Activated CD4-positive, alpha-beta T cell treated with anti-CD3 and anti-CD28 coated beads, Interleukin-2, amount 50 U/mL, for 4 hours (primary cell): ENCODE measurements at places on chromosomes 3 and 15.

DNA sequence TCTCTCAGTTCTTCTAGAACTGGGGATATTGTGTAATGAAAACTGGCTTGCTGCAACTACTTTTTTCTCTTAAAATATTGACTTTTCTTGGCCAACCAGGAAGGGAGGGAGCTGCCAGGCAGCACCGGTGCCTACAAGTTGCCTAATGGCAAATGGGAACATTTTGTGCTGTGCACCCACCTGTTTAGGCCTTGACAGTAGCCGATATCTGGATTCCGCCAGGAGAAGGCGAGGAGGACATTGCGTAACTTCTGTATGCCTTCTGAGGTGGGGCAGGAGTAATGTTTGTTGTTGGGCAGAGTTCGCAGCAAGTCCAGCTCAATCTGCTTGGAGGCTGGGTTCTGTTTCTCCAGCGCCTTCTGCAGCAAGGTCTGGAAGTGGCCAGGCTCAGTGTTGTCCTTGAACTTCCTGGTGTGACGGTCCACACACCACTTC, 64.9 kb downstream of the TBC1D2B start:
- no peak for DNase-seq

- DNase-seq = no peak
These were observed 8.6 kb upstream of the PPM1L start for GRCh38 chr3:160747422-160747821.

DNA sequence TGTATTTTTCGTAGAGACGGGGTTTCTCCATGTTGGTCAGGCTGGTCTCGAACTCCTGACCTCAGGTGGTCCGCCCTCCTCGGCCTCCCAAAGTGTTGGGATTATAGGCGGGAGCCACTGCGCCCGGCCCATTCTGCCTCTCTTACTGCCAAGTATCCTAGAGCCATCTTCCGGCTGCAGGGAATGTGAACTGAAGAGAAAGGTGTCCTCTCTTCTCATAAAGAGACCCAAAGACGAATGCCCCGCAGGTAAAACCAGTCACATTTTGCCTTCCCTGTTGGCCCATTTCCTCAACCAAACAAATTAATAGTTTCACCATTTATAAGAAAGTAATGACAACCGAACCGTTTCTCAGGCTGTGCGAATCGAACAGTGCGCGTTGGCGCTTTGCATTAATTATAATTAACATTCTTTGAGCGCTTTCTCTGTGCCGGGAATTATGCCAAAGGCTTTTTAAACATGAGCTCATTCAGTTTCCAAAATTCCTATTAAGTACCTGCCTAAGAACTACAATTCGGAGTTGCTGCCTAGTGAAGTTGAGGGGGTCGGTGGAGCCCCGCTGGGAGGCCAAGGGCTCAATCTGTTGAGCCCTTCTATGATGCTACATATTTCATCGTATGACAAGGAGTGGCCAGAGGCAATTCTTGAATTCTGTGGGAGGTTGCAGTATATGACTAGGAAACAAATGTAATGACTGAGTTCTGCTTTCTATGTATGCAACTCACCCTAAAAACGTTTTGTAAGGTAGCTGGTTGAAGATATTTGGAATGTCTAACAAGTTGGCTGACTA, 819 bp upstream of the RPL24 start:
- DNase-seq = no peak

DNA sequence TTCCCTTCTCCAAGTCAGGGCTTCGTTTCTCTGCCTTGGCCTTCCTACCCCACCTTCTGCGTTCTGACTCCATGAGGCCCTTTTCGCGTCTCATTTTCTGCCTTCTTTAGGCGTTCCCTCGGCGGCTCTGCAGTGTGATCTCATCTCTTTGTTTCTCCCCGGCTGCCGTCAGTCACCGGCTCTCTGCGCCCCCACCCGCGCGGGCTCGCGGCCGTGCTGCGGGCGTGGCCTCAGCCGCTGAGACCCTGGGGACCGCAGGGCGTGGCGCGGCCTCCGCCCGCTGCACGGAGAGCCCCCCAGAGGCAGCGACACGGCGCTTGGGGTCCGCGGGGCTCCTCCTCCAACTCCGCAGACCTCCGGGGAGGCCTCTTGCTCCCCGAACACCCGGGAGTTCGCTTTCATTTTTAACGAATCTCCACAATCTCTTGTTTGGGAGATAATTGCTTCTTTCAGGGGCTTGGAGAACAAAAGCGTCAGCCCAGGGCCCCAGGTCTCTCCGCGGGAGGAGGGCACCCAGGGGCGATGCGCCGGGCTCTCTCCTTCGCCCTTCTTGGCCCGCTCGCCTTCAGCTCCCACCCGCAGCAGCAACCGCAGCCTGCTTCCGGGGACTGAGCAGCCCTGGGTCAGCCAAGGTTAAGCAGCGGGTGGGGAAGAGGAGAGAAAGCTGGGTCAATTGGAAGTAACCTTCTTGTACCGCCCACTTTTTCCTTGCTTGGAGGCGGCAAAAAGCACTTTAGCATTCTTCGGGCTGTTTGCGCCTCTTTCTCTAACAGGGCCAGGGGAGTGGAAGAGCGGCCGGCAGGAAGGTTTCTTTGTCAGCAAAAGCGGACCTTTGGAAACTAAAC, 35.2 kb downstream of the GAP43 start:
- peak; percentile 58 for DNase-seq

GRCh38 chr3:184602372-184603150, 41.0 kb downstream of the EPHB3 start:
- DNase-seq = no peak

GRCh38 chr3:18672561-18672960, 247.4 kb upstream of the SATB1 start:
- no peak for DNase-seq

DNA sequence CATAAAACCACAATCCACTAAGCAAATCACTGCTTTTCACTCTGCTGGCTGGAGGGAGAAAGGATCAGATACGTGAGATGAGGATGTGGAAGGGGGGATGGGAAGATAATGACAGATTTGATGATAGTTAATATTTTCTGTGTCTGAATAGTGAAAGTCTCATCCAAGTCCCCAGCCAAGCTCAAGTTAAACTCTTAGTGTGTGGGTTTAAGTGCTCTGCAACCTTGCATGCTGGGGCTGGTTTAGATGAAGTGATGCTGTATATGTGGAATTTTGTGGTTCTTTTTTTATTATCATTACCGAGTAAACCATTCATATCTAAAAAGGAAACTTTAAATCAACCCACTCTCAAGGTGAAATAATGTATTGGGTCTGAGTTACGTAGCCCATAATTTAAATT, 111.0 kb downstream of the TPRG1 start:
- DNase-seq = no peak

DNA sequence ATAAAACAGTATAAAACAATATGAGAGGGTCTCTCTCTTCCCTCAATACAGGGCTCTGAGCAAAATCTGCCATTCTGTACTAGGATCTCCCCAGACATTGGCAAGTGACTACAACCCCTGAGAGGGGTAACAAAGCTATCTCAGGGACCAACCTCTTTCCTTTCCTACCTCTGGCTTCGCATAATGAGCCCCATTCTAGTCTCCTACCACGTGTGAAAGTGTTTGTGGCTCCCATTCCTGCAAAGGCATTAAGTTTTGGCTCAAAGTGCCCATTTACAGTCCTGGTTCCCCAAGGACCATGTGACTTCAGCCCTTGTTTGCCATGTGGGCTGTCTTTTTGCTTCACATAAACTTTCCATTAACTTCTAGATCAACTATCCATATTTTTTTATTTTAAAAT, 46.4 kb downstream of the SCN11A start:
- no peak for DNase-seq

GRCh38 chr3:33578325-33579177, 138.3 kb upstream of the UBP1 start:
- DNase-seq = no peak

GRCh38 chr15:29822100-29822683, at the start of gene TJP1:
Gene TJP1, minus strand, starts transcription at chr15:29822468. Its CDS starts 440 bp downstream, at chr15:29822028.
- no peak for DNase-seq

- DNase-seq = no peak
These were observed 79.5 kb downstream of the KBTBD8 start for GRCh38 chr3:67077656-67078055.

- DNase-seq = peak; percentile 6
These were observed 12.8 kb upstream of the SETMAR start for GRCh38 chr3:4290272-4290893.

GRCh38 chr15:68637767-68638404, 59.1 kb downstream of the CORO2B start:
- no peak for DNase-seq

DNA sequence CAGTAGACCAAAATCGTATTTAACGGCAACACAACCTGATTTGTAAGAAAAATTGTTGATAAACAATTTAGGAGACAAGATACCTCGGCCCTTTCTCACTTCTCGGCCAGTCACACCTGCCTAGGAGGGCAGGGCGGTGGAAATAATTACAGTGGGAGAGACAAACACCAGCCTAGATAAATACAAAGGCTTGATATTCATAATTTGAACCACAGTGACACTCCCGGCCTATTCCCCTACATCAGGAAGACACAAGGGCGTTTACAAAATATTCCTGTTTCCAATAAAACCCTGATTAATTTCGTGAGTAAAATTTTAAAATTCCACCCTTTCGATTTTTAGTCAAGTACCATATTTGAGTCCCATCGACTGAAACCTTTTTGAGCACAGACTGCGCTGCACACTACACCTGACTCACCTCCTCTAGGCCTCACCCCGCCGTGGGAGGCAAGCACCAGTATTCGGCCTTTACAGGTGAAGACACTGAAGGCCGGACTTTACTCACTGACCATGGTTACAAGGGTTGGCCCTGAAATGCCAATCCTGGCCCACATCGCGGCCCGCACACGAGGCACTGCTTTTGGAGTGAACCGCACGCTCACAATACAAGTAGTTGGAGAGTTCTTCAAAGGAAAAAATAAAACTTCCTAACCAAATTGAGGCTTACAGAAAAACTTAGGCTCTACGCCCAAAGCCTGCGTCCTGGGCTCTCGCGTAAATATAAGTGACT, 794 bp downstream of the ARPP19 start:
- peak; percentile 48 for DNase-seq

- no peak for DNase-seq
These were observed 69.3 kb upstream of the CPOX start for GRCh38 chr3:98662699-98663098.

GRCh38 chr3:182889948-182890629, 90.2 kb downstream of the DCUN1D1 start:
- no peak for DNase-seq

GRCh38 chr3:139189943-139190342, 145.3 kb upstream of the PRR23C start:
- DNase-seq = no peak

GRCh38 chr15:84681831-84682230, 23.8 kb upstream of the NMB start:
- peak; percentile 45 for DNase-seq
